HepG2 (cell line): ENCODE measurements at places on chromosomes 4 and X.

DNA sequence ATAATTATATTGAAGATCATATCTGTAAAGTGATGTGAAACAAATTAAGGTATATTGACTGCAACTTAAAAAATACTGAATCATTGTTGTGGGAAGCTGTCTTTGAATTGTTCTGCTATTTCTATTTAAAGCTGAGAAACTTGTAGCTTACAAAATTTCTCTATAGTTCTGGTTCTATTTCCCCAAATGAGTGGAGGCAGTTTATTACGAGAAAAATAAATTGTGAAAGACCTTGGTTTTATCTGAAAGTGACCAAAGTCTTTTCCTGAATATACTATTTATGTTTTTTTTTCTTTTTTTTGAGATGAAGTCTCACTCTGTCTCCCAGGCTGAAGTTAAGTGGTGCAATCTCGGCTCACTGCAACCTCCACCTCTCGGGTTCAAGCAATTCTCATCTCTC is 165.4 kb downstream of the SH3BGRL start:
- no peak overlapping the region for H3K4me3 ChIP-seq
- H3K27ac ChIP-seq: no peak overlapping the region
- no peaks in the 10 kb centered on the region for H3K36me3 ChIP-seq

GRCh38 chr4:69088473-69088872 is 7.8 kb upstream of the UGT2B7 start:
- DNase-seq: no peak
- H3K4me1 ChIP-seq: peaks cover 19% of the 10 kb centered on the region
- no peaks in the 10 kb centered on the region for H3K27me3 ChIP-seq
- H3K4me3 ChIP-seq: no peak overlapping the region
- H3K27ac ChIP-seq: no peak overlapping the region
- no peaks in the 10 kb centered on the region for H3K36me3 ChIP-seq

- H3K36me3 ChIP-seq: no peaks in the 10 kb centered on the region
- peaks cover 72% of the 10 kb centered on the region for H3K4me1 ChIP-seq
- peak overlapping the region; percentile 99 for H3K27ac ChIP-seq
- H3K27me3 ChIP-seq: no peaks in the 10 kb centered on the region
- peak; percentile 51 for DNase-seq
- H3K4me3 ChIP-seq: no peak overlapping the region
Observed at GRCh38 chr4:88110826-88111225, 47.6 kb downstream of the ABCG2 start.

DNA sequence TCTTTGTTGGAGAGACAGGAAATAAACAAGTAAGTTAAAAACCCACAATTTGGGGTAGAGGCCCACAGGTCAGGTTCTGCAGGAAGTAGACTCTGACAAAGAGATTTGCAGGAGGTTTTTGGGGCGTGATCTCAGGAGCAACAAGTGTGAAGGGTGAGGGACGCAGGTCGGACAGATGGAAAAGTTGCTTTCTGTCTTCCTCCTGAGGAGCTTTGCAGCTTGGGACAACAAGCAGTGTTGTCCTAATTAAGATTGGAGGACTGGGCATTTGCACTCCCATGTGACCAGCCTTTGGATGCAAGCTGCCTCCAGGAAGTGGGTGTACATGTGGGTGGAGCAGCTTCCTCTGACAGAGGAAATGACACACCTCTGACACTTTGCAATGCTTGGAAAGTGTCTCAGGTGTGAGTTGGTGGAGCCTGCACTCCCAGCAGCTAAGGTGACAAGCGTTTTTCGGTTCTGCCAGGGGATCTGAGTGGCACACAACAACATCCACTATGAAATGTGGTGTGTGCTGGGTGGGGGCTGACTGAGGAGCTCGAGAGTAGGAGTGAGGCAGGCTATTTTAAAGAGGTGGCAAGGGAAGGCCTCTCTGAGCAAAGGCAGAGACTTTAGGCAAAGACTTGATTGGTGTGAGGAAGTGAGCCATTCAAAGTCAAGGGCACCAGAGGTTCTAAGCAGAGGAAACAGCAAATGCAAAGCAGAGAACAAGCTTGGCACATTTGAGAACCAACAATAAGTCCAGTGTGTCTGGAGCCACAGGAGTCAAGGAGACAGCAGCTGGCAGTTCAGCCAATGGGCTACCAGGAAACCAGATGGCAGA is 339.8 kb upstream of the GATB start:
- H3K27ac ChIP-seq: no peak overlapping the region
- H3K4me3 ChIP-seq: no peak overlapping the region
- DNase-seq: no peak
- no peaks in the 10 kb centered on the region for H3K4me1 ChIP-seq

DNA sequence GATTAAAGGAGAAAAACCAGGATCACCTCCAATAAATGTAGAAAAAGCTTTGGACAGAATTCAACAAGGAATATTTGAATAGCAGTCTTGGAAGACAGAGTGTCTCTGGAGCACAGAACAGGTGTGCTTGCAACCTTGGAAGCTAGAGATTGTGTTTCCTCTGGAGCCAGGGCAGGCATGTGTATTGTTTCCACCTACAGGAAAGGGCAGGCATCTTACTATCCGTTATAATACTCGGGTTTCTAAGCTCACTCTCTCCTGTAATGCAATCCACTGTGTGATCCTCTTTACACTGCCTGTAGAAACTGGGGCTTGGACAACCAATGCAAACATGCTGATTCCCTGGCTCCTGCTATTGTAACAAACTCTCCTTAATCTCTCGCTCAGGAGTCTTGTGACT is 14.4 kb downstream of the CCDC110 start:
- peaks cover 10% of the 10 kb centered on the region for H3K4me1 ChIP-seq
- H3K27ac ChIP-seq: no peak overlapping the region
- 0 out of 3 replicates have a peak, but pooled peaks cover 13% of the 10 kb centered on the region for H3K27me3 ChIP-seq
- no peaks in the 10 kb centered on the region for H3K36me3 ChIP-seq

DNA sequence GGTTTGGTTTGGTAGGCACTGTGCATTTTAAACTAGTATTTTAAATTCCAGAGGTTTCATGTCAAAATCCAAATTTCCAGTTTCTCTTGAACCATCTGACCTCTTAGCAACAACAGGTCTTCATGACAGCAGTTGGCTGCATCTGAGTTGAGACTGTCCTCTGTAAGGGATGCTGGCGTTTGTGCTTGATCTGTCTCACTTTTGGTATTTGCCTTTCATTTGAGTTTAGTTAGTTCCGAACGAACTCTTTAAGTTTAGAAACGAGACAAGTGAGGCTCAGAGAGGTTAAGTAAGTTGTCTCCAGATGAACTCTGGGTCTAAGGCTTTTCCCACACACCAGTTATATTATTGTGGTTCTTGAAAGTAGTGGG is 29.1 kb downstream of the SPARCL1 start:
- H3K4me3 ChIP-seq: no peak overlapping the region
- H3K27ac ChIP-seq: no peak overlapping the region
- no peak for DNase-seq
- no peaks in the 10 kb centered on the region for H3K36me3 ChIP-seq
- peaks cover 17% of the 10 kb centered on the region for H3K4me1 ChIP-seq

GRCh38 chr4:155025762-155026457 is 182.5 kb upstream of the NPY2R start:
- H3K4me1 ChIP-seq: no peaks in the 10 kb centered on the region
- H3K36me3 ChIP-seq: no peaks in the 10 kb centered on the region
- no peaks in the 10 kb centered on the region for H3K27me3 ChIP-seq
- H3K27ac ChIP-seq: no peak overlapping the region
- DNase-seq: peak; percentile 48
- H3K4me3 ChIP-seq: no peak overlapping the region

DNA sequence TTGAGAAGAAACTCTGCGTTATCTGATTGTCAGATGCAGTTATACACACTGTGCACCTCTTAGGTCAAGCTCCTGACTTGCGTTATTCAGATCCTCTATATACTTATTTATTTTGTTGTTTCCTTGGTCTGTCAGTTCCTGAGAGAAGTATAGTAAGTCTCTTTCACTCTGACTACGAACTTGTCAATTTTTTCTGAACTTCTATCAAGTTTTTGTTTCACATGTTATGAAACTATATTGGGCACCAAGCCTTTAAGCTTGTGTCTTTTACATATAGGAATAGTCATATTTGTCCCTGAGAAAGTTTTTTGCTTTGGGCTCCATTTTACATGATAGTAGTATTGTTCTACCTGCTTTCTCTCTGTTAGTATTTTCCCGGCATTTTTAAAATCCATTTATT is 31.7 kb downstream of the ZNF275 start:
- H3K36me3 ChIP-seq: no peaks in the 10 kb centered on the region
- H3K4me3 ChIP-seq: no peak overlapping the region
- no peak for DNase-seq
- H3K4me1 ChIP-seq: no peaks in the 10 kb centered on the region
- H3K27me3 ChIP-seq: no peaks in the 10 kb centered on the region

DNA sequence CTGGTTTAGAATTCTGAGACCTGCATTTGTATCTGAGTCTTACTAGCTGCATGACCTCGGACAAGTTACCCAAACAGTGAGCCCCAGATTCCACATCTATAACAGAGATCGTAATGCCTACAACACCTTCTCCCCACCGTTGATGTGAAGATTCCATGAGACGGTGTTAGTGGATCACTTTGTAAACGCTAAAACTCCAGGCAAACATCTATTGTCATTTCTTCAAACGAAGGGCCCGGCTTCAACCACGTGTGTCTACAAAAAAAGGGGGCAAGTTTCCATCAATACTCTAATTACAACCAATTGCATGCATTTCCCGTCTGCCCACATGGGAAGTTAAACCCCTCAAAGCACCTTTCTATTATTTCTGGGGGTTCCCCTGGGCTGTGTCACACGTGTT is 99.1 kb upstream of the ENPP6 start:
- H3K36me3 ChIP-seq: no peaks in the 10 kb centered on the region
- peaks cover 30% of the 10 kb centered on the region for H3K4me1 ChIP-seq
- peaks cover 21% of the 10 kb centered on the region for H3K27me3 ChIP-seq

DNA sequence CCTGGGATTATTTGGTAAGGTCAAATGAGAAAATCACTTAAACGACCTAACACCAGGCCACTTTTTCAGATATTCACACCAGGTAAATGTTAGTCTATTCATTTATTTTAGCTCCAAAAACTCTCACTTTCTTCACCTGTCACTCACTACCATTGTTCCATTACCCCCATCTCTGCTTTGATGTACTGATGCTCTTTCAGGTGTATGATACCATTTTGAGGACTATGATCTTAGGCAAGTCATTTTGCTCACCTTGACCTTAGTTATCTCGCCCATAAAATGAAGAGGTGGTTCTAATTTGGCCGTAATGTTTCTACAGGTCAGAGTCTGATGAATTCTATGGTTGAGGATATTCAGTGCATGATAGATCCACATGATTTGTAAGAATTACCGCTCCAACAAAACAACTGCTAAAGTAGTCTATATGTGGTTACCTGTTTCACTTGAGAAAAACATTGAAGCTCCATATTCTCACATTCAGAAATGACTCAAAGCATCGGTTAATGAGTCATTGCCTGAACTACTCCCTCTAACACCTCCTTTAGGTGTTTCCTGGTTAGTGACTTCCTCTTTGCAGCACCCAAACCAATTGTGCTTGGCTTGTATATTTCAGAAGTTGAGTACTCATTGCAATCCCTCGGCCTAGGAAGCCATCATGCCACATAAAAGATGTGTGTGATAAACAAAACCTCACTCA is 4.5 kb downstream of the DTHD1 start:
- no peaks in the 10 kb centered on the region for H3K36me3 ChIP-seq
- H3K4me3 ChIP-seq: no peak overlapping the region
- H3K27me3 ChIP-seq: no peaks in the 10 kb centered on the region
- H3K27ac ChIP-seq: no peak overlapping the region
- DNase-seq: no peak
- no peaks in the 10 kb centered on the region for H3K4me1 ChIP-seq

DNA sequence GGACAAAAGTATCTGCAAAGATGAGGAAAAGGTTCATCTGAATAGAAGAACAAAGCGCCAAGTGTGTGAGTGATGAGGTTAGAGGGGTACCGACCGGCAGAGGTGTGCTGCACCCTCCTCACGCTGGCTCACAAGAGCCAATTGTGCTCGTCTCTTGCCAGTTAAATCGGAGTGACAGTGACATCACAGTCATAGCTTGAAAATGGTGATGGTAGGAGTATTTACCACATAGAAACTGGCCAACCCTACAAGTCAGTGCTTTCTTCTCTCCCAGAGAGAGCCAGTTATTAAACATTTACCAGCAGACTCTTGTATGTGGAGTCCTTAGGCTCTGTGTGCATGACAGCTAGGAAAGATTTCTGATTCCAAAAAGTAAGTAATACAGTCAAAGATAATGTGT is 32.4 kb downstream of the CLDN22 start:
- no peak overlapping the region for H3K27ac ChIP-seq
- H3K36me3 ChIP-seq: peaks cover 15% of the 10 kb centered on the region
- no peak for DNase-seq
- no peaks in the 10 kb centered on the region for H3K27me3 ChIP-seq
- H3K4me3 ChIP-seq: no peak overlapping the region

- peak; percentile 43 for DNase-seq
- peak overlapping the region; percentile 76 for H3K27ac ChIP-seq
Observed at GRCh38 chrX:153684467-153685155, 3.1 kb upstream of the SLC6A8 start.

DNA sequence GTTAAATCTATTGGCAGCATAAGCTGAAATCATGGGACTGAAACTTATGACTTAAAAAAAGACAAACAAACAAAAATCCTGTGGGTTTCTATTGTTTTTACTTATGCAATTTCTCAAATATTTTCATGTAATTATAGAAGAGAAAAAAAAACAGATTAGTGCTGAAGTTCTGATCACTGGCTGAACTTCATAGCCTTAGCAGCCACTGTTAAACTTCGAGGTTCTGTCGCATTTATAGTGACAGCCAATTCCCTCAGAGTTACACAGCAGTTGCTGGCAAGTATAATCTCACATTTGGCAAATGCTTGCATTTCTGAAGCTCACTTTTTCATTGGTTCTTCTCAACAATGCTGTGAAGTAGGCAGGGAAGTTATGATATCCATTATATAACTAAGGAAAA is 748.9 kb upstream of the MAGEB2 start:
- H3K27ac ChIP-seq: no peak overlapping the region
- no peaks in the 10 kb centered on the region for H3K4me1 ChIP-seq
- H3K4me3 ChIP-seq: no peak overlapping the region
- no peak for DNase-seq

- H3K4me3 ChIP-seq: no peak overlapping the region
- H3K4me1 ChIP-seq: no peaks in the 10 kb centered on the region
- no peaks in the 10 kb centered on the region for H3K27me3 ChIP-seq
- DNase-seq: no peak
- 0 out of 3 replicates have a peak, but pooled peaks cover 3% of the 10 kb centered on the region for H3K36me3 ChIP-seq
Observed at GRCh38 chrX:102866981-102867656, 70.0 kb upstream of the RAB40AL start.

DNA sequence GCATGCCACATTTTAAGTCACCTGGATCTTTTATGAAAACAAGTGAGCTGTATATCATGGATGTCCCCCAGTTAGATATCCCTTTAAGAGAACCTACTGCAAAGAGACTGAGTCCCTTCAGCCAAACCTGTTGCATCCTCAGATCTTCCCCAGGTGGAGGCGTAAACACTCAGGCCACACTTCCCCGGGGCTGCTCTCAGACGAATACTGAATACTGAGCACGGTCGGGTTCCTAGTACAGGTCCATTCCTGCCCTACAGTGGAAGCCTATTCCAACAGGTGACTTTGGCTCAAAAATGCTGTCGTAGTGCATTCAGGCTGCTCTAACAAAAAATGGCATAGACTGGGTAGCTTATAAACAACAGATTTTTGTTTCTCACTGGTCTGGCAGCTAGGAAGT is 320.2 kb upstream of the CLNK start:
- no peaks in the 10 kb centered on the region for H3K27me3 ChIP-seq
- H3K4me1 ChIP-seq: no peaks in the 10 kb centered on the region
- no peak for DNase-seq
- H3K36me3 ChIP-seq: no peaks in the 10 kb centered on the region
- no peak overlapping the region for H3K27ac ChIP-seq
- H3K4me3 ChIP-seq: no peak overlapping the region
